ENCODE measurements at places on chromosomes 16 and 17. TPM values are rescaled to one million over a fixed set of nuclear protein-coding genes. Genes with fewer than 3 reads are reported as not detected.

Gene DCUN1D3
- 10.0 TPM for total RNA-seq

DNA sequence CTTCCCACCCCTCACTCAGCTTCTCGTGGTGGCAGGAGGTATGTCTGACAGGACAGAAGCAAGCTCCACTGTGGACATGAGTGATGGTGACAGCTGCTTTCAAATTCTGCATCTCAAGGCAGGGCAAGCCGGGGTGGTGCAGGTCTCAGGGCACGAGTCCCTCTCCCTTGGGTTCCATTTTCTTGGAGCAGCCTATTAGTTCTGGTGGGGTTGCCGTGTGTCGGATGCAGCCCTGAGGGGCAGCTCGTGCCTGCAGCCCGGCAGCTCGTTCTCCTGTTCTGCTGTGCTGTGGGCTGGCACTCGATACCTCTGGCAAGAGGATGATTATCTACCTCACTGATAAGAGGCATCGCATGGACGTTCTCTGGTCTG, 16.5 kb upstream of the CLEC18C start:
- DNase-seq, result no peak

Gene OMG
- total RNA-seq, result not detected

DNA sequence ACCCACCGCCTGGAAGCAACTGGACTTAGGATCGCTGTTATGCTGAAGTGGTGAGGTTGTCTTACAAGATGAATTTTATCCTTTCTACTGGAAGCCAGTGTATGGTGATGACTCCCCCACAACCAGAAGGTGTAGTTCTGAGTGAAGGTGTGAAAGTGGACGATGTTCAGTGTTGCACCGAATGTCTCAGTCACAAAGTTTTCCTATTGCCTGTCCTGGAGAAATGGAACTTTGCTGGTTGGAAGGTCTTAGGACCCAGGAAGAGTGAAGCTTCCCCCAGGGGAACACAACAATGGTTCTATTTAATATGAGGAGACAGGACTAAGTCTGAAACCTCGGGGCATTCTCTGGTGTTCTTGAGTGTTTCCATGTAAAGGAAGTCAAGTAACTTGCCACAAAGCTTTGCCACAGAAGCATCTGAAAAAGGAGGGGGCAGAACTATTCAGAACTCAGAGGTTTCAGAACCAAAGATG, 44.2 kb downstream of the USP22 start:
- no peak for DNase-seq

- DNase-seq, result no peak
These were observed 5.6 kb downstream of the CPNE7 start for GRCh38 chr16:89581045-89581695.

GRCh38 chr17:42276359-42276608, at the start of gene STAT5B:
Gene STAT5B (minus strand): TSS chr17:42276391. CDS start chr17:42232127, 44,264 bp downstream.
- DNase-seq, result peak; percentile 72

Gene KRT25
- not detected for total RNA-seq

Gene RNF157
- 45.8 TPM for total RNA-seq

GRCh38 chr16:56637814-56638750, at the start of gene MT1A:
Gene MT1A (plus strand): TSS chr16:56638666. CDS start chr16:56638739, 73 bp downstream.
- peak; percentile 89 for DNase-seq

DNA sequence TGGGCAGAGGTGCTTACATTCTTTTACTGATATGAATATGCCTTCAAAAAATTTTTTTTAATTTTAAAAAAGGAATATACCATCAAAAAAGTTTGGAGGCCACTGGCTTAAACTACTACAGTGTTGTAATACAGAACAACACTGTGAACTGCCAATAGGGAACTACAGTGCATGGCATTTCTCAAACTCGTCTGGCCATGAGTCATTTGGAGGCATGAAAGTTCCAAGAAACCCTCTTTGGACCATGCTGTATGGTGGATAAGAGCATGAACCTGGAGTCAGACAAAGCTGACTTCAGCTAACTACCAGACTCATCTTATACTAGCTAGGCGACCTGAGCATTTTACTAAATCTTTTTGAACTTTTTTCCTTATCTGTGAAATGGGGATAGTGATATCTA, 9.2 kb upstream of the NF1 start:
- no peak for DNase-seq

Gene KRT14
- 0.67 TPM for total RNA-seq

GRCh38 chr17:79391376-79392233, 219.2 kb downstream of the RBFOX3 start:
- DNase-seq, result peak; percentile 82

DNA sequence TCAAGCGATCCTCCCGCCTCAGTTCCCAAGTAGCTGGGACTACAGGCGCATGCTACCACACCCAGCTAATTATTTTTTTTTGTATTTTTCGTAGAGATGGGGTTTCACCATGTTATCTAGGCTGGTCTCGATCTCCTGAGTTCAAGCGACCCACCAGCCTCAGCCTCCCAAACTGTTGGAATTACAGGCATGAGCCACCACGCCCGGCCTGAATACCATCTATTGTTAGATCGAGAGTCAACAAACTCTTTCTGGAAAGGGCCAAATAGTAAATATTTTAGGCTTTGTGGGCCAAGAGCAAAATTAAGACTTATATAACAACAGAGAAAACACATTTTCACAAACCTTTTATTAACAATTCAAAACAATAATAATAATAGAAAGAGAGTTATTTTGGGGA, 41.6 kb downstream of the MEOX1 start:
- DNase-seq, result no peak

Gene SEPTIN12
- not detected for total RNA-seq

DNA sequence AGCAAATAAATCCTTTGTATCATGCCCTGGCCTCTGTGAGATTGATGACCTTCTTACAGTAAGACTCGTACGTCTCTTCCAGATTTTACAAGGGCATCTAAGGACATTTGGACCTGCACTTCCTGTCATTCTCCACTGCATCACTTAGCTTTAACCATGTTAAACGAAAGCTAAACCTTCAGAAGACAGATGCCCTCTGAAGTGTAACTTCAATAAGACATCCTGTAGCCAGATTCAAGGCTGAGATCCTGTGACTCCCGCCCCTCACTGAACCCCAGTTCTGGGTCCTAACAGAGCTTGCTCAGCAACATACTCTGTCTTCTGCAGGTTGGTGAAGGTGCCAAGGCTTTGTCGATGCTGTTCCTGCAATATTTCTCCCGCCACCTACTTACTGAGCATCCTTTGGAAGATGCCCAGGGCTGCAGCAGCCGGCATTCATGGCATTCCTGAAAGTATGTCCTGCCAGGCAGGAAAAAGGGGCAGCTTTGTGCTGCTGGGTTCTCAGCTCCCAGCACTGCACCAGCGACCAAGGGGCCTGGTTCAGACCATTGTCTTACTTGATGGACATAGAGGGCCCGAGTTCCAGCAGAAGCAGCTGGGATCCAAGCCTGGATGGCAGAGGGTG, 131.1 kb downstream of the AXIN2 start:
- no peak for DNase-seq

DNA sequence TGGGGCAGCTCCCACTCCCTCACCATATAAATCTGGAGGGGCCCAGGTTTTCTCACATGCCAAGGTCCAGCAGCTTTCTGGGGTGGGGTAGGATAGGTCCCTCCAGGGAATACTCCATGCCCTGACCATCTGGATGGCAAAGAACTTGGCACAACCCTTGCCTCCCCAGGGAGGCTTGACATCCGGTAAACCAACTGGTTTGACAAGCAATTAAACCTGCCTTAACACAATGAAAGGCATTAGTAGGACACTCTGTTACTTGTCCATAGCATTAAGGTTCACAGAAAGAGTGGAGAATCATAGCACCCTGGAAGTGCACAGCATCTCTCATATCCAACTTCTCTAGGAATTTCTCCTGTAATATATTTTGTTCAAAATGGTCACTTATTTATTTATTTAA, 63.9 kb upstream of the MAF start:
- DNase-seq, result no peak

Gene FA2H
- 60.0 TPM for total RNA-seq

Gene LGALS9B
- total RNA-seq, result 26.6 TPM

DNA sequence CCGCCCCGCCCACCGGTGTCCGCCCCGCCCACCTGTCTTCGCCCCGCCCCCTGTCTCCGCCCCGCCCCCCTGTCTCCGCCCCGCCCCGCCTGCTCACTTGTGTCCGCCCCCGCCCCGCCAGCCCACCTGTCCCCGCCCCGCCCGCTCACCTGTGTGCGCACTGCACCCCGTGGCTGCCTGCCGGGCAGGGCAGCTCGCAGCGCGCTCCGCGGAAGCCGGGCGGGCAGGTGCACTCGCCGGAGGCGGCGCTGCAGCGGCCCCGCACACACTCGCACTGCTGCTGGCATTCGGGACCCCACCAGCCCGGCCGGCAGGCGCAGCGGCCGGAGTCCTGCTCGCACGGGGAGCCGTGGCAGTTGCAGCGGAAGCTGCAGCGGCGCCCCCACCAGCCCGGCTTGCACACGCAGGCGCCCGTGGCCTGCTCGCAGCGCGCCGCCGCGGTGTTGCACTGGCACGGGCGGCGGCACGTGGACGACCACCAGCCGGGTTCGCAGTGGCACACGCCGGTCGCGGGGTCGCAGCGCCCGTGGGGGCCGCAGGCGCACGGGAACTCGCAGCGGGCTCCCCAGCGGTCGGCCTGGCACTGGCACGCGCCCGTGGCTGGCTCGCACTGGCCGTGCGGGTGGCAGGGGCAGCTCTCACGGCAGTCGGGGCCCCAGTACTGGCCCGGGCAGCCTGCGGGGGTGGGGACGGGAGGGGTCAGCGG, 2.1 kb downstream of the SCARF1 start:
- peak; percentile 93 for DNase-seq

GRCh38 chr16:1938316-1938715, 4.7 kb downstream of the MSRB1 start:
- no peak for DNase-seq

DNA sequence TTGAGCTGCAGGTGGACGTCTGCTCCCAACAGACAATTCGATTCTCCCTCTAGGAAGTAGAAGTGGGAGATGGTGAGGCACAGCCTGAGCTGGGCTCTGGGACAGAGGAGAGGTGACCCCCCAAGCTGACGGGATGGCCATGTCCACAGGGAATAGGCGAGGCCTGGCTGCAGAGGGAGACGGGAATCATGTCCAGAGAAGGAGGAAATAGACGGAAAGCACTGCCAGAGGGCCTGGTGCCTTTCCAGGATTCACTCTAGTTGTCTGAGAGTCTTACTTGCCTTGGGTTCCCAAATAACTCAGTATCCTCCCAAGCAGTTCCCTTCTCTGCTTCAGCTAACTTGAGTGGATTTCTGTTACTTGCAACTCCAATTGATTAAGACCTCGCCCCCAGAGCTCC, 4.3 kb upstream of the CRISPLD2 start:
- no peak for DNase-seq

GRCh38 chr17:41689497-41690299, 1.0 kb downstream of the EIF1 start:
- no peak for DNase-seq

DNA sequence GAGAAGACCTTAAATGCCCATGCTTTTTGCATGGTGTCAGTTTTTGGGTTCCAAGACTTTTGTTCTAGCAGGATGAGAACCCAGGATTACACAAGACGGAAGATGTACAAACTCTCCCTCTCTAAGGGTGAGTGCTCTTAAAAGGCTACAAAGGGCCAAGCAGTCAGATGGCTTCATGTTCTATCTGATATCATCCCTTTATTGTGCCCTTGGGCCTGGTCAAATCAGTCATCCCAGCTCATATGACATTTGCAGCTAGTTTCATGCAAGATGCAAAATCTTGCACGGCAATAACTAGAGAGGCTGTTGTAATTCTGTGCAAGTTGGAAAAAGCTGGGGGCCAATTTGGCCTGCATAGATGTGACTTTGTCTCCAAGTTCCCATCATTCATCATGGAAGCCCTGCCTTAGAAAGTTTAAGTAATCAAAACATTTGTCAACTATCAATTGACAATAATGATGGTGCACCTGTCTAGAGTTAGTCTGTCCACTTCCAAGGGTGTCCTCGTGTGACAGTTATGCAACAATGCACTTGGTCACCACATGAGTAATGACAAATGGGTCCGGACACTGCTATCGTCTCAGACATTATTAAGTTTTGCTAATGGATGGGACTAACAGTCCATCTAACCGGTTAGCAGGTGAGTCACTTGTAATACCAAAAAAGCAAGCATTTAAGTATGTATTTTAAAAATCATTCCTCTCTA, 58.6 kb upstream of the ZFHX3 start:
- no peak for DNase-seq

GRCh38 chr16:88170528-88170991, 212.2 kb upstream of the ZNF469 start:
- no peak for DNase-seq

- peak; percentile 7 for DNase-seq
These were observed 58.6 kb upstream of the TNRC6A start for GRCh38 chr16:24670623-24671454.

DNA sequence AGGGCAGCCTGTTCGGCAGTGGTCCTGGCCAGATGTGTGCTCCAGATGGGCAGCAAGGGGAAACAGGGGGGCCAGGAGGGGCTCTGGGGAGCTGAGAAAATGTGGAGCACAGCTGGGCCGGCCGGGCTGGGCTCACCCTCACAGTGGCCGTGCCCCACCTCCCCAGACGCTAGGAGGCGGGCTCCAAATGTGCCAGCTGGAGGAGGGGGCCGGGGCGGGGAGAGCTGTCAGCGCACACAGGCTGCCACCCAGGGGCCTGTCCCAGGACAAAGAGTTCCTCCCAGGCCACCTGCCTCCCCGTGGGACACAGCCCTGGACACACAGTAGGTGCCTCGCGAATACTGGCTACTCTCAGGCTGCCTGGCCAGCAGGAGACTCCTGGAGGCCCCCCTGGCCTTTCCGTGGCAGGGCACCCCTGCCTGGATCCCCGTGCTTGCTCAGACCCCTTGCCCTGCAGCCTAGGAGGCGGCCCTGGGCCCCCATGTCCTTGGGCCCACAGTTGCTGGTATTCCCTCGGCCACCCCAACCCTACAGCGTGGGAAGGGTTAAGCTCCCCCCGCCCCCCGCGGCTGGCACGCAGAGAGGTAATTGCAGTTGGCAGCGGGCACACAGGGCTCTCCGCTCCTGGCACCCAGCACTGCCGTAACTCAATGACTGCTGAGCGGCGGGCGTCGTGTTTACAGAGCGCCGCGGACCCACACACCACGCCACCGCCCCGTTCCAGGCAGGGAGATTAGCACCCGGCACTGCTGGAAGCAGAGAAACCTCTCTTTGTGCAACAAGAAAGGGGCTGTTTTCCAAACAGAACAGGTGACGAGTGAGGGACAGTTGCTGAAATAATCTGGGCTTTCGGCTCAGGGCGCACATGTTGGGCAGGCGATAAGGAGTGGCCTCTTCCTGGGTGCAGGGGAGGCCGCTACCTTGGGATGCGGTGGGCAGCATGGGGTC, 32.2 kb downstream of the BAHCC1 start:
- DNase-seq, result peak; percentile 67

DNA sequence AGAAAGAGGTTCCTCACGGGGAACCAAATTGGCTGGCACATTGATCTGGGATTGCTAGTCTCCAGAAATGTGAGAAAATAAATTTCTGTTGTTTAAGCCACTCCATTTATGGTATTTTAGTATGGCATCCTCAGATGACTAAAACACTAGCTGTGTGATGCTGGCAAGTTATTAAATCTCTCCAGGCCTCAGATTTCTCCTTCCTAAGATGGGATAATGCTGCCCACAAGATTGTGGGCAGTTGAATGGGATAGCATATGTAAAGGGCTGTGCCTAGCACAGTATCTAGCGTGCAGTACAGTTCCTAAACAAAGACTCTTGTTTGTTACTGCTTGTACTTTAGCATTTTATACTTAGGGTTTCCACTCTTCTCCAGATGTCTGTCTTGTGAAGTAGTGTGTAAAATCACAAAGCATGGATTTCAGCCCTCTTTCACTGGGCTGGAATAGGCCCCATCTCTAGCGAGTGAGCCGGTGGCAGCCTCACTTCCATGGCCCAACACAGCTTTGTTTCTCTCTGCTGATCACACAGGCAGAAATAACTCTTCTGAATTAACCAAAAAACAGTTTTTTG, 38.2 kb upstream of the PHAF1 start:
- DNase-seq, result no peak

Gene FUS
- total RNA-seq, result 264 TPM

Gene DVL2
- total RNA-seq, result 33.4 TPM

Gene TMEM132E
- 0.10 TPM for total RNA-seq

Gene KRT36
- not detected for total RNA-seq

Gene LITAFD
- not detected for total RNA-seq

Gene AATK
- 23.8 TPM for total RNA-seq

All from mucosa of descending colon (tissue), 3 donors.